ENCODE measurements at places on chromosomes 3 and 15.

DNA sequence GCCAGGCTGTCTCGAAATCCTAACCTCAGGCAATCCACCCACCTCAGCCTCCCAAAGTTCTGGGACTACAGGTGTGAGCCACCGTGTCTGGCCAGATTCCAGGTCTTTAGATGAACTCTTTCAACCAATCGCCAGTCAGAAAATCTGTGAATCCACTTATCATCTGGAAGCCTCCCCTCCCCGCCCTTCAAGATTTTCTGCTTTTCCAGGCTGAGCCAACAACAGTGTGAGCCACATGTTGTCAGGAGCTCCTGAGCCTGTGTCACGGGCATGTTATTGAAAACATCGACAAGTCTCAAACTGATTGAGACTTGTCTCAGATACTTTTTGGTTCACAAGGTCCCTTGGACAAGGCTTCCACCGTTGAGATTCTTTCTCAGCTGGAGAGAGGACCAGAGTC is 52.0 kb upstream of the TRPM1 start:
- no peak for DNase-seq

GRCh38 chr3:115898656-115899410 is 275.5 kb downstream of the GAP43 start:
- DNase-seq: no peak

GRCh38 chr15:84800365-84800806 is 16.8 kb upstream of the ALPK3 start:
- DNase-seq: no peak

DNA sequence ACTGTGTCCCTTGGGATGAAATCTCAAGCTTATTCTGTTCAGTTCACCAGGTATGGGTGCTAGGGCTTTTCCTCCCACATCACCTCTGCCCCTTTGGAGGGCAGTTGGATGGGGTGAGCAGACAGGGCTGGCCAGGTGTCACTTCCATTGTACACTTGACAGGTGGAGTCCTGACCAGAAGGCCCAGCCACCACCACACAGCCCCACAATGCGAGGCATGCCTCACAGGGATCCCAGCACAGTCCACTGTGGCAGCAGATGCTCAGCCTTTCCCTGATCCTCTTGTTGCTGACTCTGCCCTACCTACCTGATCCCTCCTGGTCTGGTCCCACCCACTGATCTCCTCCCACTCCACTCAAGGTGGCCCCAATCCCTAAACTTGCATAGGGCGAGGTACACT is 88.2 kb downstream of the ANP32A start:
- no peak for DNase-seq

GRCh38 chr3:67154429-67154828 is 156.3 kb downstream of the KBTBD8 start:
- DNase-seq: no peak

DNA sequence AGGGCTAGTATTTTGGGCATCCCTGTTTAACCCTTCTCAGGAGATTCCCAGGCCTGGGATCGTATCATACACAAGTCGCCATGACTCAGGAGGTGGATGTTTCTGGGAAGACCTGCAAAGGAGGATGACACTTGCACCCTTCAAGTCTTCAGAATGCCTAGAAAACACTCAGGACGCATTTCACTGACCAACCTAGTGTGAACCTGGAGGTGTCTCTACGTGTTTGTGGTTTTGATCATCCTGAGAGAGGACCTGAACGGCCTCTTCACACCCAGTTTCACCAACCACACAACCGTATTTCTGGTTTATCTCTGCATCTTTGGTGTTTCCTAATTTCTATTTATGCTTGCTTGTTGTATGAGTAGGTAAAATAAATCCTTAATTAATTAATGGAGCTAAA is 2.8 kb upstream of the CLDND1 start:
- no peak for DNase-seq

DNA sequence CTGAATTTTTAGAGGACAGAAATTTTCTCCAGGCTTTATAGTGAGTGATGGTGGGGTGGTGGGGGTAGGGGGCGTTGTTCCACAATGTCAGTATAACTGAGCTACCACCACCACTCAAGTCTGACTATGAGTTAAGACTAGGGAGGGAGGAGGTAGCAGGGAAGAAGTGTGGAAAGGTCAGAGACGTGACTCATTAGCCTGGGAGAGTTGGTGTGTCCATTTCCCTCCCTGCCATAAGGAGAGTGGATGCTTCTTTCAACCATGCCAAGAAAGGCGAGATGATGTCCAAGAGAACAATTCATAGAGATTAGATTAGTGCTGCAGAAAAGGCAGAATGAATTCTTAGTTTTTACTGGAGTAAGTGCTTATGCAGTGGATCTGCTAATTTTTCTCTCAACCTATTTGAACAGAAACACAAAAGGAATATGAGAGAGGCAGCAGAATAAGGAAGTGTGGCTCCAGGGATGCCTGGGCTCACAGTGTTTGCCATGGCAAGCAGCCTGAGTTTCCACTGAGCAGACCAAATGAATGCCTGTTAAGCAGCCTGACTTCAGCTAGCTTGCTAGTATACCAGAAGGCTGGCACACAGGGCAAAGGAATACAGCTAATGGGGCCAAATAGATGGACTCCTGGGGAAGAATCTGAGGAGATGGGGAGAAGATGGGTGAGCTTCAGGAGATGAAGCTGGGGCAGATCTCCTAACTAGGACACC is 708.9 kb downstream of the NTRK3 start:
- DNase-seq: no peak

GRCh38 chr15:78174401-78174800 is 25.2 kb downstream of the IDH3A start:
- DNase-seq: no peak

DNA sequence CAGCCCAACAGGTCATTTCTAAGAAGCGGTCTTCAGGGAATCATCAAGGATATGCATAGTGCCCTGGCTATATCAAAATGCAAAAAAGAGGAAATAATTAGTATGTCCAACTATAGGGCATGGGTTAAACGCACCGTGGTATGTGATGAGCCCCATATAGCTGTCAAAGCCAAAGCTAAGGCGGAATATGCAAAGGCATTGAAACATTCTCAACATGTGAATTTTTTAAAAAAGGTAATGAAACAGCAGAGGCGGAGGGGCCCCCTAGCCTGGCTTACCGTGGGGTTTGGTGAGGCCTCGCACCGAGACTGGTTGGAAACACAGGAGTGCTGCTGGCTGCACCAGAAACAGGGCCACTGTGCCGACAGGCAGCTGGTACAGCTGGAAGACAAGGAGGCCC is 23.2 kb downstream of the PLXND1 start:
- DNase-seq: no peak

- DNase-seq: peak; percentile 54
These were observed 2.8 kb downstream of the ABHD2 start for GRCh38 chr15:89090791-89091626.

GRCh38 chr3:15525790-15526189 is 4.3 kb upstream of the COLQ start:
- DNase-seq: no peak

DNA sequence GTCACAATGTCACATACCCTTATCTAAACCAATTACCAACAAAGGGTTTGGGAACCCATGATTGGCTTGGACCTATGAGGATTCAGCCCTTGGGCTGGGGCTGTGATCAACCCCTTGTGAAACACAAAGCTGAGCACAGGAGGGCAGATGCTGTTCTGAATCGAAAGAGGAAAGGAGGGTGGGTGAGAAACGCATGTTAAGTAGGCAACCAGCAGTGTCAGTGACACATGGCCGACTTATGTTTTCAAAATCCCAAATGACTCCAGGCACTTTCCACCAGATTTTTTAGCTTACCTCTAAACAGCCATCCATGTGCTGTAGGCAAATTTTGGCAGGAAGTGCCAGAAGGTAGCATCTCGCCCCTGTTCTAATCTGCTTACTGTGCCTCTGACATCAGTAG is 34.1 kb upstream of the KLHL25 start:
- no peak for DNase-seq

GRCh38 chr15:72285402-72285801 is 13.0 kb upstream of the PARP6 start:
- no peak for DNase-seq

DNA sequence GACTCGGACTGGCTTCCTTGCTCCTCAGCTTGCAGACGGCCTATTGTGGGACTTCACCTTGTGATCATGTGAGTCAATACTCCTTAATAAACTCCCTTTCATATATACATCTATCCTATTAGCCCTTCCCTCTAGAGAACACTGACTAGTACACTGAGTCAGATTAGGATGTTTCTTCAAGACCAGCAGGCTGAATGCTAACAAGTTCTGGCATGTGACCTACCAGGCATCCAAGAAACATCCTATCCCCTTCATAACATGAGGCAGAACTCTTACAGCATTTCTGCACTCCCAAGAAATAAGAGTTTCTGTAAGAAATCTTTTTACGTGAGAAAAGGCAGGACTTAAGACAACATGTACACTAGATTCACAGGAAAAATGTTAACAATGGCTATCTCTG is 9.3 kb downstream of the CFAP92 start:
- DNase-seq: no peak

DNA sequence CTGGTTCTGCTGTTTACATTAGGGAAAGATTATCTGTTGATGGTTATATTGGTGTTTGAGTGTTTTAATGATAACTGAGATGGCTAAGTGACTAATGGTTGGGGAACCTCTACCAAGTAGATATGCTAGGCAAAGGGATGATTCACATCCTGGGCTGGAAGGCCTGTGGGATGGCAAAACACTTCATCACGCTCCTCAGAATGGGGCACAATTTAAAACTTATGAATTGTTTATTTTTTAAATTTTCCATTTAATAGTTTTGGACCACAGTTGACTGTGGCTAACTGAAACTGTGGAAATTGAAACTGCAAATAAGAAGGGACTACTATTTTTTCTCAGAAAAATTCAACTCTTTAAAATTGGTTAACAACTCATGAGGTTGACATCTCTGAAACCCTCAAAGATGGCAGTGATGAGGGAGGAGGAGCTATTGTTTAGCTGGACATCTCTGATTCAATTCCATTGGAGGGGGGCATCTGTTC is 100.5 kb upstream of the ZBED2 start:
- DNase-seq: no peak

GRCh38 chr3:13213911-13214846 is 140.9 kb upstream of the IQSEC1 start:
- no peak for DNase-seq

GRCh38 chr3:69122403-69122802 is at the start of gene LMOD3:
Gene LMOD3, minus strand, starts transcription at chr3:69122595. Its CDS starts 209 bp downstream, at chr3:69122386.
- DNase-seq: no peak

DNA sequence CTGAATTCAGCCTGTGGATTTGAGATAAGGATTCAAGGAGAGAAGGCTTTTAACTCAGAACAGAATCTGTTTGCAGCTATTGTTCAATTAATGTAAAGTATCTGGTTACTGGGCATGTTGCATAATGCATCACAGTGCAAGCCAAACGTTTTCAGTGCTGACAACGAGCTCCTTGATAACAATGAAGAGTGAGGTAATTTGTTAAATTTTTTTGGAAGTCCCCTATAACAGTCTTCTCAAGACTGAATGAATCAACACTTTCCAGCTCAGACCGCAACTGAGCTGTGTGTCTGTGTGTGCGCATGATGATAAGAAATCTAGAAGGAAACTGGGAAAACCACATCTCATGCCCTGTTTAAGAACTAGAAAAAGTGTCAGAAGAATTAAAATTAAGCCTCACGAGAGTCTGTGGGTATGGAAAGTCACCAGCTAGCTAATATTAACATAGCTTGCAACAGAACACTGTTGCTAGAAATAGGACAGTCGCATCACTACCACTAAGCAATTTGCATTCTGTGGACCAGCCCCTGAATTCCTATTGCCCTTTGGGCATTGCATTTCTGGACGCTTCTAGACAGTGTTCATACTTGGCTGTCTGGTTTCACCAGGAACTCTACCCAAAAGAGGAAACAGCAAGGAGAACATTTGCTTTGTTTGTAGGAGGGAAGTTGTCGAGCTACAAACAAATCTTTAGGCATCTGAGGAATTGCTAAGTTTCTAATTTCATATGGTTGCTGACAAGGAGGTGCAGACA is 43.7 kb upstream of the ATP2C1 start:
- peak; percentile 52 for DNase-seq

GRCh38 chr3:181616088-181617070 is 95.3 kb upstream of the SOX2 start:
- no peak for DNase-seq

DNA sequence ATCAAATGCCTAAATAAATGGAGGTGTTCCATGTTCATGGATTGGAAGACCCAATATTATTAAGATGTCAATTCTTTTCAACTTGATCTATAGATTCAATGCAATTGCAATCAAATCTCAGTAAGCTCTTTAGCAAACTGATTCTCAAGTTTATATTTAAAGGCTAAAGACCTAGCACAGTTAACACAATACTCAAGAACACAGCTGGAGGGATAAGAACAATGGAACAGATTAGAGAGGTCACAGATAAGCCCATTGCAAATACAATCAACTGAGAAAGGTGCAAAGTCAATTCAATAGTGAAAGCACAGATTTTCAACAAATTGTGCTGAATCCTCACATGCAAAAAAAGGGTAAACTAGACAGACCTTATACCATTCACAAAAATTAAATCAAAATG is 198.9 kb downstream of the P3H2 start:
- DNase-seq: no peak

DNA sequence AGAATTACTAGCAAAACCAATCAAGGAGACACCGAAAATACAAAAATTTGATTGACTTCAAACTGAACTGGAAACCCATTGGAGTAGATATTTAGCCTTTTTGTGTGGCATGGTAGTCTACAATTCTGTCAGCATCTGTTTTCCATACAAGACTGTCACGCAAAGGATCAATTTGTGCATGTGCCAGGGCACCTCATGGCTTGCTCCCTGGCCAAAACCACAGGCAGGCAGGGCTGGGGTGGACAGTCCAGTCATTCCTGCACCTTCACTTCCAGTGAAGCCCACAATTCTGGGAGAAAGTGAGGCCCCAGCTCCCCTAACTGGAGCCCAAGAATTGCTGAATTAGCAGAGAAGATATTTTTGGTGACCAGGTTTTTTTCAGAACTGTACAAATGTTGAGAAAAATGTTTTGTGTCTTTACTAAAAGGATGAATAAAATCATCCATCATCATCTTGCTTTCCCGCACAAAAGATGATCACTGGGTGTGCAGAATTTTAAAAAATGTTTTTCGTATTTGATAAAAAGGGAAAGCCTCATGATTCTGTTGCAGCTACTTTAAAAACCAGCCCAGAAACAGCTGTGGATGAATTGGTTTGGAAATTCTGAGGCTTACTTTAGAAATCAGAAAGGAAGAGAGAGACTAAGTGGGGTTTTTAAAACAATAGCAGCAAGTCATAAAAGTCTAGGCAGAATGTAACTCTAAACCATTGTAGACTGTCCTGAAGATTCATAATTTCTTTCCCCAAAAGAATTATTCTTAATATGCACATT is 86.4 kb downstream of the PCCB start:
- no peak for DNase-seq

GRCh38 chr3:195715583-195716266 is 5.1 kb upstream of the MUC20 start:
- peak; percentile 38 for DNase-seq

- peak; percentile 33 for DNase-seq
These were observed 169.3 kb downstream of the LPP start for GRCh38 chr3:188323067-188323842.

GRCh38 chr3:130462089-130462488 is 54.9 kb upstream of the COL6A6 start:
- no peak for DNase-seq
